Peyer's patch (tissue), 4 donors: ENCODE measurements at places on chromosomes 6 and 20.

GRCh38 chr6:65295812-65296211 is 411.2 kb downstream of the EYS start:
- H3K4me1 ChIP-seq, result no peaks in the 10 kb centered on the region
- H3K4me3 ChIP-seq, result no peak overlapping the region
- no peak for DNase-seq
- H3K27me3 ChIP-seq, result no peaks in the 10 kb centered on the region

GRCh38 chr6:6870921-6871320 is 236.8 kb upstream of the RREB1 start:
- H3K36me3 ChIP-seq, result no peaks in the 10 kb centered on the region
- no peaks in the 10 kb centered on the region for H3K4me1 ChIP-seq
- H3K27me3 ChIP-seq, result no peaks in the 10 kb centered on the region
- H3K27ac ChIP-seq, result no peak overlapping the region
- no peak overlapping the region for H3K4me3 ChIP-seq

DNA sequence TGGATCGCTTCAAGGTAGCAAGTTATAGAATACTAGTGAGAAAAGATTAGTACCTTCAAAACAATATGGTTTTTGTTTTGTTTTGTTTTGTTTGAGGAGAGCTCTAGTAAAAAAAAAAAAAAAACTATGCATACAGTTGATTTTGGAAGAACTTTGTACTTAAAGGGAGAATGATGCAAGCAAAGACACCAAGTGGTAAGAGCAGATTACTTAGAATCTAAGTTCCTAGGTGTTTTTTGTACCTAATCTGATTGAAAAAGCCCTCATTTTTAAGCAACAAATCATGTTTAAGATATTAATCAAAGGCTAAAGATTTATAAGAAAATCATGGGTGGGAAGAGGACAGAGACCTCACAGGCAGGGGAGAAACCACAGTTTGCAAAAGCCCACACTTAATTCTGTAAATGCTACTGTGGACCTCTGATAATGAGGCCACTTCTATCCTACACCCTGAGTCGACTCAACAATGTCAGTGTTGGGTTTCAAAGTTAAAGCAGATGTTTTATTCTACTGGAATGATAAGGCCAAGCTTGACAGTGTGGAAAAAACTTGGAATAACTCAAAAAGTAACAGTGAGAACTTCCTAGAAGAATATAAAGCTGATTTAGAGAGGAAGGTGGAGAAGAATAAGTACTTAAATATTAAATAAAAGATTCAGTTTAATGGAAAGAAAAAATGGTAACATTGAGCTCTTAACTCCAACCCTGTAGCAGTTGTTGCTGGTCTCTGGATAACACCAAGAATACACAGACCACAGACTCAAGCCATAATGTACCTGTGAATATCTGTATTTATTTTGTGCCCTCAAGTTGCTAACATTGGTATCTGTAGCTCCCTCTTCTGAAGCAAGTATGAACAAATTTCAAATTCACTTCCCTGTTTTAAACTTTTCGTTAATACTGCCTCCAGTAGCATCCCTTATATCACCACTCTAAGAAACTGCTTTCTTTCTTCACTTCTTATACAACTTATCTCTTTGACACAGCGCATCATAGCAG is 1047.8 kb downstream of the EPHA7 start:
- H3K27ac ChIP-seq, result no peak overlapping the region
- H3K4me3 ChIP-seq, result no peak overlapping the region

- no peaks in the 10 kb centered on the region for H3K4me1 ChIP-seq
- H3K27ac ChIP-seq, result no peak overlapping the region
- no peaks in the 10 kb centered on the region for H3K36me3 ChIP-seq
- H3K27me3 ChIP-seq, result no peaks in the 10 kb centered on the region
- DNase-seq, result no peak
Measured at GRCh38 chr6:125123468-125124048, 30.0 kb upstream of the TPD52L1 start.

- no peaks in the 10 kb centered on the region for H3K36me3 ChIP-seq
- no peak for DNase-seq
- no peak overlapping the region for H3K27ac ChIP-seq
- no peaks in the 10 kb centered on the region for H3K27me3 ChIP-seq
- no peak overlapping the region for H3K4me3 ChIP-seq
Measured at GRCh38 chr20:3352202-3352601, 55.3 kb downstream of the DNAAF9 start.

GRCh38 chr6:152184917-152185574 is 377.6 kb downstream of the ESR1 start:
- H3K27ac ChIP-seq, result peak overlapping the region; percentile 65
- DNase-seq, result no peak
- no peaks in the 10 kb centered on the region for H3K4me1 ChIP-seq
- no peaks in the 10 kb centered on the region for H3K27me3 ChIP-seq

DNA sequence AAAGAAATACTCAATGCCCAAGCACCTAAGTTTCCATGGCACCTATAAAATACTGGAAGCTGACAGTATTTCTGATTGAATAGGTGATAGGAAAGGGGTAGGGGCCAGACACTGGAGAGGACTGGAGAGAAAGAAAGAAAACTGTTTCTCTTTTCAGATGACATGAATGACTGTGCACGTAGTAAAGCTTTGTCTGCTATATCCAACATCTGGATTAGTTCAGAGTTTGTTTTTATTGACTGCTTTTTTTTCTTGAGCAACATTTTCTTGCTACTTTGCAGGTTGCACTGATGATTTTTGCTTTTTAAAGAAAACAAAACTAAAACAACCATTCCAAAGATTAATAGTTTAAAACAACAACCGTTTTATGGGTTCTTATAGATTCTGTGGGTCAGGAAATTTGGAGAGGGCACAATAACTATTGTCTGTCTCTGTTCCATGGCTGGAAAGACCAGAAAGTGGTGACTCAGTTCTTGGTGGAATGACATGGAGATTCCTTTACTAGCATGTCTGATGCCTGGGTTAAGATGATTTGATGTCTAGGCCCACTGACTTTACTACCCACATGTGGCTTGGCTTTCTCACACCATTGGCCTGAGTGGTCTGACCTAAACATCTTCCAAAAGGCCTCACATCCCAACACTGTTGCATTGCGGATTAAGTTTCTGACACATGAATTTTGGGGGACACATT is 12.2 kb upstream of the LRP11 start:
- H3K27me3 ChIP-seq, result no peaks in the 10 kb centered on the region
- H3K36me3 ChIP-seq, result no peaks in the 10 kb centered on the region
- no peaks in the 10 kb centered on the region for H3K4me1 ChIP-seq
- no peak overlapping the region for H3K4me3 ChIP-seq
- no peak for DNase-seq
- no peak overlapping the region for H3K27ac ChIP-seq

DNA sequence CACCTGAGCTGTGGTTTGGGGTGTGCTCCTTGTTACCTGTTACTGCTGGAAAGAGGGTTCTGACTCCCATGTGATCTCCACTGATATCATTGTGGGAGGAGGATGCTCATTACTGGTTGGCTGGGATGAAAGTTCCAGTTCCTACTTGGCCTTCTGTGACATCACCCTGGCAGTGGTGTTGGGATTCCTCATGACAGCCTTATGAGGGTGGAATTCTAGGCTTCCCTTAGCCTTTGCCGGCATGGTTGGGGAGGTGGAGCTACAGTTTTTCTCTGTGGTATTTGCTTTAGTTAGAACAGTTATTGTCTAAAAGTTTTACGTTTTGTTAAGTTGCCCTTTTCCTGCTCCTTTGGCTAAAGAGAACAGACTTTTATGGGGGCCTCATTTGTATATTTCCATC is 112.1 kb downstream of the AFG1L start:
- no peak overlapping the region for H3K4me3 ChIP-seq
- H3K36me3 ChIP-seq, result no peaks in the 10 kb centered on the region

GRCh38 chr6:55578537-55579363 is at the start of gene HMGCLL1:
Gene HMGCLL1, minus strand, starts transcription at chr6:55579192. Its CDS starts 137 bp downstream, at chr6:55579055.
- DNase-seq, result no peak
- peak within 1 kb of the TSS; percentile 62 for H3K27ac ChIP-seq
- H3K4me3 ChIP-seq, result peak within 1 kb of the TSS; percentile 44

DNA sequence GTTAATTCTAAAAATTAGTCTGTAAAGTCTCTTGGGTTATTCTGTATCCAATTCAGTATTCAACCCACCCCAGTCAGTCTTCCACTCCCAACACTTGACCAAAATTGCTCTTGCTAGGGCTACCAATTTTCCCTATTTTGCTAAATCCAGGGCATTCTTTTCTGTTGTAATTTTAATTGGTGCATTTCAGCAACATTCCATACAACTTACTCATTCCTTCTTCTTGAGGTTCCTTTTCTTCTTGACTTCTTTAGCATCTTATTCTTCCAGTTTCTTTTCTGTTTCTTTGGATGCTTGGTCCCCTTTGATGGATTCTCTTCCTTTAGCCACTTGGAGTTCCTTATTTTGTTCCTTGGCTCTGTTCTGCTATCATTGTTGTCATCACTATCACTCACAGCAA is 11.2 kb upstream of the GRM1 start:
- H3K4me1 ChIP-seq, result no peaks in the 10 kb centered on the region
- no peaks in the 10 kb centered on the region for H3K27me3 ChIP-seq
- H3K27ac ChIP-seq, result no peak overlapping the region
- H3K36me3 ChIP-seq, result no peaks in the 10 kb centered on the region
- no peak overlapping the region for H3K4me3 ChIP-seq

- H3K4me3 ChIP-seq, result no peak overlapping the region
- H3K36me3 ChIP-seq, result no peaks in the 10 kb centered on the region
- H3K27ac ChIP-seq, result no peak overlapping the region
- no peak for DNase-seq
- no peaks in the 10 kb centered on the region for H3K27me3 ChIP-seq
Measured at GRCh38 chr20:58251979-58252591, 23.6 kb upstream of the ANKRD60 start.

- H3K4me3 ChIP-seq, result no peak overlapping the region
- no peak for DNase-seq
- H3K27me3 ChIP-seq, result no peaks in the 10 kb centered on the region
- H3K4me1 ChIP-seq, result no peaks in the 10 kb centered on the region
- H3K36me3 ChIP-seq, result no peaks in the 10 kb centered on the region
Measured at GRCh38 chr6:5181510-5182317, 79.0 kb downstream of the LYRM4 start.

DNA sequence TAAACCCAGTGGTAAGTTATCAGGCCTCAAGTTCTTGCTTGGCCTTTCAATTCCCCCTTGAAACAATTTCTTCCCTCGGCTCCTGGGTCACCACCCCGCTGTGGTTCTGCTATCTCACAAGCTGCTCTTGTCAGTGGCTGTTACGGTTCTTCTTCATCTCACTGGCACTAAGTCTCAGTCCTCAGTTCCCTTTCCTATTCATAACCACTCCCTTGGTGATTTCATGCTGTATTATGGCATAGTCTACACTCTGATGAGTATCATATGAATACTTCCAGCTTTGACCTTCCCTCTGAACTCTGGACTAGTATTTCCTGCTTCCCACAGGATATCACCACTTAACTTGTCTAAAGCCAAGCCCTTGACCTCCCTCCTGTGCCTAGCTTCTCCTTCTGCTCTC is 7.9 kb downstream of the TAAR1 start:
- H3K36me3 ChIP-seq, result no peaks in the 10 kb centered on the region
- H3K27ac ChIP-seq, result no peak overlapping the region
- no peak overlapping the region for H3K4me3 ChIP-seq
- DNase-seq, result no peak
- no peaks in the 10 kb centered on the region for H3K27me3 ChIP-seq
- H3K4me1 ChIP-seq, result no peaks in the 10 kb centered on the region

- peak overlapping the region; percentile 60 for H3K4me3 ChIP-seq
- H3K36me3 ChIP-seq, result no peaks in the 10 kb centered on the region
- H3K27ac ChIP-seq, result peak overlapping the region; percentile 59
- DNase-seq, result peak; percentile 82
Measured at GRCh38 chr6:27688014-27688586, 215.2 kb upstream of the ZNF184 start.

DNA sequence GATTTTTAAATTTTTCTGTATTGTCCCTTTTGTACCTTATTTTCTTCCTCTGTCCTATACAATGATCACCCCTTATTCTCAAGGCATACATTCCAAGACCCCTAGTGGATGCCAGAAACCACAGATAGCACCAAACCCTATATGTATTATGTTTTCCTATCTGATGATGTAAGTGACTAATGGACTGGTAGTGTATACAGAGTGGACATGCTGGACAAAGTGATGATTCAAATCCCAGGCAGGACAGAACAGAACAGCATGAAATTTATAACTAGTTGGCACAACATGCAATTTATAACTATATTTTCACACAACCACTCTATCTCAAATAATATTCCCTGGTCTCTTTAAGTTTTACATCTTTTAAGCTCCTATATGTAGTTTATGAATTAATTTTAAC is 205.6 kb upstream of the FLRT3 start:
- no peaks in the 10 kb centered on the region for H3K27me3 ChIP-seq
- no peak overlapping the region for H3K27ac ChIP-seq
- no peak overlapping the region for H3K4me3 ChIP-seq
- H3K36me3 ChIP-seq, result no peaks in the 10 kb centered on the region
- DNase-seq, result no peak

- no peak overlapping the region for H3K27ac ChIP-seq
- DNase-seq, result no peak
Measured at GRCh38 chr6:41371992-41372831, 36.8 kb downstream of the NCR2 start.

- no peaks in the 10 kb centered on the region for H3K4me1 ChIP-seq
- no peaks in the 10 kb centered on the region for H3K27me3 ChIP-seq
- DNase-seq, result no peak
Measured at GRCh38 chr6:40328386-40328985, 258.7 kb downstream of the LRFN2 start.
